COR-L47 (cell line): ENCODE measurements at places on chromosomes 5 and 9.

DNA sequence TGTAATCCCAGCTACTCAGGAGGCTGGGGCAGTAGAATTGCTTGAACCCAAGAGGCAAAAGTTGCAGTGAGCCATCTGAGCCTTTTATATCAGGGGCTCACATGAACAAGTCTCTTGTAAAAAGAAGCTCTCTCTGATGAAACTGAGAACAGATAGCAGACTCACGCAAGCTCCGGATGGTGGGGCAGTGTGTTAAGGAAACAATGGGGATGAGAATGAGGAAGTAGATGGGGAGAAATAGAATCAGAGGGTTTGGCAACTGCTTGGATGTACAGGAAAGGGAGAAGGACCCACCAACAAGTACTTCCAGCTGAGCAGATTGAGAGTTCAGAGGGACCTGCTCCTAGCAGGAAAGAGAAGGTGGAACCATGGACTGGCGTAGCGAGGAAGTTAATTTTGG, 18.6 kb downstream of the TMEM252 start:
- no peak for DNase-seq

- DNase-seq, result peak; percentile 23
Observed at GRCh38 chr9:34375901-34376595, 650 bp downstream of the MYORG start.

DNA sequence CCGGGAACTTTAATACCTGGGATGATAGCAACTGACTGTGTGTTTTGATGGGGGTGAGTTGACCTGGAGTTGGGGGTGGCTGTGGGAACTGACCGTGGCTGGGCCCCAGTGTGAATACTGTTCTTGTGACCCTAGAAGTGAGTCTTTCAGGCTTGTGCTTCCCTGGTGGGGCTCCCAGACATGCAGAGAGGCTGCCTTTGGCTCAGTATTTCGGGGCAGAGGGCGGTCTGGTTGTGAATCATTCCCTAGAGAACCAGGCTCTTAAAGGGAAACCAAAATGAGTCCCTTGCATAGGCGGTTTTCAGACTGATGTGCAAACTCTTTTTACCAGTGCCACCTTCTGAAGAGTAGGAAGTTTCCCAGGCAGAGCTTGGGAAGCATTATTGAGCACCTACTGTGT, 132.1 kb downstream of the MACROH2A1 start:
- no peak for DNase-seq

- DNase-seq, result no peak
Observed at GRCh38 chr5:1176473-1177391, 24.7 kb upstream of the SLC6A19 start.

GRCh38 chr5:133458435-133458834, 153.9 kb downstream of the FSTL4 start:
- DNase-seq, result no peak
